B cell (primary cell): ENCODE measurements at places on chromosomes 7 and 10.
A peak's percentile ranks its signal among the peaks of the same experiment; 100 is the strongest.

- DNase-seq = no peak
Observed at GRCh38 chr7:30252885-30253795, 31.3 kb upstream of the ZNRF2 start.

GRCh38 chr10:112773783-112774182, 176.3 kb upstream of the TCF7L2 start:
- DNase-seq = no peak

DNA sequence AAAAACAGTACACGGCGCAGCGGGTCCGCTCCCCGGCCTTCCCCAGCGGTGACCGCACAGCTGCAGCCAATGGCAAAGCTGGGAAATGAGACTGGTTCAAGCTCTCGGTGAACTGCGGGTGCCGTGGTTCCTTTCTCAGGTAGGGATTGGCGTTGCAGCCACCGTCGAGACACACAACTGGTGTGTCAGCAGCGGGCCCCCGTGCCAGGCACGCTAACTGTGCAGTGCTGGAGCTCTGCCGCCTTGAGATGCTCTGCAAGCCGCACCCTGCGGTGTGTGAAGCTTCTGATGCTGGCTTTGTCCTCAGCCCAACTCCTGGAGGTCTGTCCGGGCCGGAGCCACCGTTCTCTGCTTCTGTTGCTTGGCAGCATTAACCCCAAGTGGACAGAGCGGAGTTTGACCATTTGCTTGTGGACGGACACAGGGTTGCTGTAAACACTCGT, 20.6 kb upstream of the NKX6-2 start:
- DNase-seq = no peak

DNA sequence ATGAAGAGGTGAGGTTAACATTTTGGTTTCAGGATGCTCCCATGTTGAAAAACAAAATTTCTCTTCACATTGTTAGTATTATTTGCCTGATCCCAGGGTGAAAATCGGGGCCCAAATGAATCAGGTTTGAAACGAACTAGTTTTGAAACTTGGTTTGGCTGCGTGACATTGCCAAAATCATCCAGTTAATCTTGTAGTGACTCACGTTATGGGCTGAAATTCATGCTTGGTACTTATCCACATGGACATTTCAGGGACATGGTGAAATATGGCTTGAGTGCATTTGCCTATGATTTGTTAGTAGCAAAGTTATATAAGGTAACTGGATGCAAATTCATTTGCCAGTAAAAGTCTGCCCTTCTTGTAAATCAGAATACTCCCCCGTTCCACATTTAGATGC, 97.3 kb downstream of the CFAP58 start:
- DNase-seq = no peak

DNA sequence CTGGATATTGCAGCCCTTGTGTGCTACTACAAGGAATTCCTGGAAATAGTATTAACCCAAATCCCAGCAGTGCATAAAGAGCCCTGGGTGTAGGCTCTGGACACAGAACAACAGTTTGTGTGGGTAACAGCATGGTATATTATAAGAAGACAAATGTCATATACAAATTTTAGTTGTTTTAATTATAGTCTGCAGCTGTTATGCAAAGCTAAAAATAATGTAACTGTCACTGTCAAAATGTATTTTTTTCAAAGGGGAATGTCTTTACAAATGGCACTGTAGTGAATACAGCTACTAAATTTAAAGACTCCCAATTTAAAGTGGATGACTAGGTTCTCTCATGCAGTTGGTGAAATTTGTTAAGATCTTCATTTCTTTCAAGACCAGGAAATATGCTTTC, 339.0 kb downstream of the GPR37 start:
- no peak for DNase-seq

GRCh38 chr7:12391922-12392615, 11.6 kb downstream of the VWDE start:
- no peak for DNase-seq

- DNase-seq = no peak
Observed at GRCh38 chr10:58412502-58412961, 27.3 kb downstream of the TFAM start.

- DNase-seq = no peak
Observed at GRCh38 chr7:103989785-103990767, 618 bp upstream of the RELN start.

GRCh38 chr10:124075231-124075955, 18.0 kb downstream of the CHST15 start:
- peak; percentile 9 for DNase-seq

GRCh38 chr10:14487488-14487883, 156.8 kb upstream of the FRMD4A start:
- no peak for DNase-seq

- DNase-seq = peak; percentile 88
Observed at GRCh38 chr10:62016623-62017490, 115.4 kb downstream of the ARID5B start.

DNA sequence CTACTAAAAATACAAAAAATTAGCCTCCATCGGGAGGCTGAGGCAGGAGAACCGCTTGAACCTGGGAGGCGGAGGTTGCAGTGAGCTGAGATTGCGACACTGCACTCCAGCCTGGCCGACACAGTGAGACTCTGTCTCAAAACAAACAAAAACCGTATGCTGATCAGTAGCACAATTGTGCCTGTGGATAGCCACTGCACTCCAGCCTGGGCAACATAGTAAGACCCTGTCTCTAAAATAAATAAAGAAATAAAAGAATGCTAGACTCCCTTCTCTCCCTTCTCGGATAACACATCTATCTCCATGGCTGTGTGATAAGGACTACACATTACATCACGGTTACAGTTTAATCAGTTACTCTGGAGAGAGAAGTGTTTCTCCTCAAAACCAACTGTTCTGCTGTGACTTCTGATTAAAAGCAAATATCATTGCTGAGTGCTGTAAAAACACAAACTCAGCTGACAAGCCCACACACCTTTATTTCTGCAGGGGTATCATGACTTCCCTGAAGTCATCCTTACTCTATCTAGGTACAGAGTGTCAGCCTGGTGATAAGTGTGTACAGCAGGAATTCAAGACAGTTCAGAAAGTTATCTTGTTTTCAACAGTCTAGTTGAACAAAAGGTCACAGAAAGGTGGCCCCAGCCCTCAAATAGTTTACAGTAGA, 5.3 kb upstream of the ARHGAP19 start:
- no peak for DNase-seq

DNA sequence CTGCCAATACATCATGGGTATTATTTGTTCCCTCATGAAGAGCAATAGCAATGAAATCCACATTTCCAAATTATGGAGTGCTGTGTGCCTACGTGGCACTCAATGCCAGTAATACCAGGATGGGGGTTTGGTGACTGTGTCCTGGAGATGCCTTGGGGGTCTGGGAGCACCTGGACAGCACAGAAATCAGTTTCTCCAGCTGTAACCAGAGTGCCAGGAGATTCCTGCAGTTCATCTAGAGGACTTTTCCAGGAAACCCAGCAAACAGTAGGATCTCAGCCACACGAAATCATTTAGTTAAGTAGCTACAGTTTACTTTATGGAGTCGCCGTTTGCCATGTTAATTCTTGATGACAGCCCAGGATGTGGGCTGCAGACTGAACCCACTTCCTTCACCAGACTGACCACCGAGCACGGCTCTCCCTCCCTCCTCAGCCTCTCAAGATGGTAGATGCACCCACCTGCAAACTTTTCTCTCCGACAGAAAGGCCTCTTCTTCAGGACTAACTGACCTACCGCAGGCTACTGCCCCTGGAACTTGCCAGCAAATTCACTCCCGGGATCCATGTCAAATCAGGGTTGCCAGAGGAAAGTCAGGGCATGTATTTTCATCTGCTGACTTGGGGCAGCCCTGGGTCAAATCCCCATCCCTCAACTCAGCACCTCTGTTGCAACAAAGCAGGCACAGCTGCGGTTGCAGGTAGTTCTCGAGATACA, 30.3 kb downstream of the MKI67 start:
- DNase-seq = no peak

GRCh38 chr7:22781230-22781711, 41.4 kb downstream of the TOMM7 start:
- DNase-seq = no peak
